Stimulated activated CD4-positive, alpha-beta T cell treated with anti-CD3 and anti-CD28 coated beads, Interleukin-4, amount 100 ng/mL, for 1 hour (primary cell): ENCODE measurements at places on chromosomes 1 and 21.
A peak's percentile ranks its signal among the peaks of the same experiment; 100 is the strongest.

DNA sequence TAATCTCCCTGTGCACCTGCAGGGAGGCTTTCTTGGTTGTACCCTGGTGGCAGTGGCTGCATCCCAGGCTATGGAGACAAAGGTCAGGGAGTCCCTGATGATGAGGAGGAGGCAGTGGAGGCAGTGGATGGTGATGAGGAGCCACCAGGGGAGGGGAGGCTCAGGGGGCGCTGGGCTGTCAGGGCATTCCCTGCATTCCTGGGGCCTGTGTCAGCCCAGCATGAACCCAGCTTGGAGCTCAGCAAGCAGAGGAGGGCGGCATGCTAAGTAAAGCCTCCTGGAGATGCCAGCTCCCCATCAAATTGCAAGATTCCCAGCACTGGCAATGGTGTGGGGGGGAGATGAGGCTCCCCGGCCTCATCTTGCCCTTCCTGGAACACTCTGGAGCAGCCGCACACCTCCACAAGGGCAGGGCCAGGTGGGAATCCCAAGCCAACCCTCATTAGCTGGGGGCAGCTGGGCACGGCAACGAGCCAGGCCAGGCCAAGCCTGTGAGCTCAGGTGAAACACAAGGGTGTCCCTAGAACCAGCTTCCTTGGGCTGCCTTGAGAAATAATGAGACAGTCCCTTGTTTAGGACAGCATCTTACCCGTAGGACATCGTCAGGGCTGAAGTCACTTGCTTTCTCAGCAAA, 469.5 kb downstream of the MATN1 start:
- DNase-seq: no peak

GRCh38 chr21:28705616-28706015, 287.1 kb downstream of the LTN1 start:
- DNase-seq: no peak

DNA sequence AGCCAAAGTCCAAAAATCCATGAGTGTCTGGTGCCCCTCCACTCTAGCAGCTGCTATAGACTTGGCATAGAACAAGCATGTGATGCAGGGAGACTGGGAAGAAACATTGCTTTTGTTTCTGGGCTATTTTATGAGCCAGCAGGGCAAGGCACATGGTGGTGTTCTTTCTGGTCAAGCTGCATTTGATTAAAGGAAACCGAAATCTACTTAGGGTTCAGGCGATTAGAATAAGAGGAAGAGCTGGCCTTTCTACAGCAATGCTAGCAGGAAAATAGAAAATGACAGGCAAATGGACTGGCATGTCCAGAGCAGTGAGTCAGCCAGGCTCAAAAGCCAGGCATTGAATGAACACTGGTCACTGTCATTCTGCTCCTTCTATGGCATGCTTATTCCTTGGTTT, 28.5 kb upstream of the ARHGAP29 start:
- DNase-seq: no peak

DNA sequence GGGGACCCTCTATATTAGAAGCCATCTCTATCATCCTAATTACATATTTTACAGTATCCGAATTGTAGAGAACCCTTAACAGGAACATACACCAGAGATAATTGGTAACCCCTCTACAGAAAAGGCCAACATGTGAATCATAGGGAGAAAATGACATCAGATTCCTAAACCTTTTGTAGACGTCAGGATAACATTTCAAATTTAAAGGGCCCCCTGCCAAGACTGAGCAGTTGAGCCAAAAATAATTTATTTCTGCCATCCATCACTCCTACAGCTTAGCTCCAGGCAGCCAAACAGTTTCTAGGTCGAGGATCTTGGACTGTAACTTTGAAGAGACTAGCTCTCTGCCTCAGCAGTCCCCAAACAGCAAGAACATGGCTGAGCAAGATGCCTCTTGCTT, 21.2 kb downstream of the ZNF697 start:
- DNase-seq: no peak

- DNase-seq: no peak
Observed at GRCh38 chr1:148166558-148167492, 14.7 kb upstream of the NBPF11 start.

DNA sequence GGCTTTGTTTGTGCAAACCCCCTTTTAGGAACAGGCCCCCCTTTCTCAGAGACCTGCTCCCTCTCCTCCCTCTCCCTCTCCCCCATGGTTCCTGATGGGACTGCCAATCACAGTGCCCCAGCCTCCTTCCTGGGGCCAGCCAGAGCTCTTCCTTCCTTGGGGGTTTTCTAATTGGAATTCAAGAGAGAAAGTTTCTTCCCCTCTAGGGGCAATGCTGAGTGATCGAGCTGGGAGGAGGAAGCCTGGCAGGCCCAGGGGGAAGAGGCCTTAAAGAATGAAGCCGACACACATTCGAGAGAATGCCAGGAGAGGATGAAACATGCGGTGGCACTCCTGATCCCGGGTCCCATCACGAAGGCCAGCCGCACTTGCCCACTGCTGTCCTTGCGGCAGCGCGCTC, 21.3 kb upstream of the COL16A1 start:
- DNase-seq: no peak

GRCh38 chr1:192311281-192311680, 5.5 kb upstream of the RGS21 start:
- DNase-seq: no peak

- DNase-seq: no peak
Observed at GRCh38 chr1:15718199-15718601, 17.9 kb upstream of the SLC25A34 start.

DNA sequence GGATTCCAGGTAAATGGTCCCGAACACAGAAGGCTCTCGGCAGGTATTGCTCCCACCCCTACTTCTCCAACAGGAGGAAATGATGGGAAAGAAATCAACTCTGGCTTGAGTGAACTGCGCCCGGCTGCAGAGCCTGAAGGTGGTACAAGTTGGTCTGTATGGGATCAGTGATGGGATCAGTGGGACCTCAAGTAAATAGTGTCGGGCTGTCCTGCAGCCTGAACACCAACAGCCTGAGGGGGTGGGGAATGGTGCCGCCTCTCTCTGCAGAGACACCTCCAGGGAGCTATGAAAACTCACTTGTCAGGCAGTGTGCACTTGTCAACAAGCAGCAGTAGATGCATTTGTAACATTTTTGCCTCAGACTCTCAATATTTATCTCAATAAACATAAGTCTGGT, 183.5 kb downstream of the MATN1 start:
- no peak for DNase-seq

GRCh38 chr1:214581785-214582184, 21.2 kb upstream of the CENPF start:
- no peak for DNase-seq

DNA sequence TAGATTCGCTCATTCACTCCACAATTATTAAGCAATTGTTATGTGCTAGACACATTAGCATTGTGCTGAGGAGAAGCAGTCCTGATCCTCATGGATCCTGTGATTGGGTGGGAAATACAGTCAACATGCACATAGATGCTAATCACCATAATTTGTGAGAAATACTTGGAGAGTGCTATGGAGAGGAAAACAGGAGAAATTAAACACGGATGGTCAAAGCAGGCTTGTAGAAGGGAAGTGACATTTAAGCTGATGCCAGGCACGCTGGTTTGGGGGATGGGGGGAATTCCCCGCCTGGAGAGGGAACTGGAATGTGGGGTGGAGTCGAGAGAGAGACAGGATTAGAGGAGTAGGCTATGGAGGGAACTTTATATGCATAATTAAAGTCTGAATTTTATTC, 52.2 kb upstream of the L1TD1 start:
- no peak for DNase-seq

DNA sequence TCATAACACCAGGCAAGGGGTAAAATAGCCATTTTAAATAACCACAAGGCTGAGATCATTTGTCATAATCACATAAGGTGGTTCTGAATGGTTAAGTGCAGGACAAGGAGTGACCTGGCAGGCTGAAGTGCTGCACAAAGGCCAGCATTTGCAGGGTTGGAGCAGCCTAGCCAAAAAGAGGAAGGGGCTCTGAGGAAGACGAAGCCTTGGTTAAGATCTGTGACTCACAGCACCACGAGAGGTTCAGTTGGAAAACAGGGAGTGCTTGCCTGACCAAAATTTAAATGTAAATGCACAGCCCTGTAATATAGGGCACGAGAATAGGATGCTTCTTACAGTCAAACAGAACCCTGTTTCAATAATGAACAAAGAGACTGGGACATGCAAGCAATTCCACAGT, 12.1 kb downstream of the ATP5PF start:
- DNase-seq: no peak

DNA sequence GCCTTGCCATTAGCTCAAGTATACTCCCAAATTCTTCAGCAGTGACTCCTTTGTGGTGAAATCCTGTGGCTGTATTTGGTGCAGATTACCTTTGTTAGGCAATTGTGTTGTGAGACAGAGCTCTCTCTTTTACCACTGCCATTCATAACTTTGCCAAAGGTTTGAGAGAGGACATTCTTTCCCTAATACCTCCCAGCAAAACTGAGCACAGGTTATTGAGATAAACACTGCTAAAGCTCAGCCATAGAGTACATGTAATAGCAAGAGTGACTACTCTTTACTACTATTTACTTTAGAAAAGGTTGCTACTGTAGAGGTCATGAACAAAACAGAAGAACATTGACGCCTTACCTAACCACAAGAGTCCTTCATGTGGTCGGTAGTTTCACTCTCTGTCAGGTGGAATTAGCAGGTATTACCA, 514.0 kb upstream of the ADAMTS5 start:
- DNase-seq: no peak

- DNase-seq: no peak
Observed at GRCh38 chr1:92691925-92692324, 93.0 kb downstream of the EVI5 start.

GRCh38 chr1:105416261-105416660, 1640.2 kb upstream of the PRMT6 start:
- DNase-seq: no peak

DNA sequence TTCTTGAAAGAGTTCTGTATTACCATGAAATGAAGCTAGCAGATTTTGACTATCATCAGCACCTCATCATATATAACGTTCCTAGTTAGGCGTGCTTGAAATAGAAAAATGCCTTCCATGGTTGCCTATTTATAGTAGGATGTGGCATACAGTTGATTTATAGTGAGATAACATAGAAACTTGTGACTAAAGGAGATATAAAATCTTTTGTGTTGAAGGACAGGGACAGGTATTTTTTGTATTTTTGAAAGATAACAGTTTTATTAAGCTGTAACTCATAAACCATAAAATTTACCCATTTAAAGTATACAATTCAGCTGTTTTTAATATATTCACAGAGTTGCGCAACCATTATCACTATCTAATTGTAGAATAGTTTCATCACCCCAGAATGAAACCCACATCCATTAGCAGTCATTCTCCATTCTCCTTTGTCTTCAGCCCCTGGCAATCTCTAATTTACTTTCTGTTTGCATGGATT, 19.3 kb downstream of the SPEN start:
- no peak for DNase-seq

- no peak for DNase-seq
Observed at GRCh38 chr21:41667136-41667535, 99.7 kb downstream of the RIPK4 start.

DNA sequence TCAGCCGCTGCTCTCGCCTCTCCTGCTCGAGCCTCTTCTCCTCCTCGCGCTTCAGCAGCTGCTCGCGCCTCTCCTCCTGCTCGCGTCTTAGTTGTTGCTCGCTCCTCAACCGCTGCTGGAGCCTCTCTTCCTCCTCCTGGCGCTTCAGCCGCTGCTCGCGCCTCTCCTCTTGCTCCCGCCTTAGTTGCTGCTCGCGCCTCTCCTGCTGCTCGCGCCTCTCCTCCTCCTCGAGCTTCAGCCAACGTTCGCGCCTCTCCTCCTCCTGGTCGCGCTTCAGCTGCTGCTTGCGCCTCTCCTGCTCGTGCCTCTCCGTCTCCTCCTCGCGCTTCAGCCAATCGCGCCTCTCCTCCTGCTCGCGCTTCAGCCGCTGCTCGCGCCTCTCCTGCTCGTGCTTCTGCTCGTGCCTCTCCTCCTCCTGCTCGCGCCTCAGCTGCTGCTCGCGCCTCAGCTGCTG, 3.7 kb downstream of the TCHH start:
- peak; percentile 11 for DNase-seq

GRCh38 chr1:210709701-210710100, 381.0 kb downstream of the HHAT start:
- no peak for DNase-seq

DNA sequence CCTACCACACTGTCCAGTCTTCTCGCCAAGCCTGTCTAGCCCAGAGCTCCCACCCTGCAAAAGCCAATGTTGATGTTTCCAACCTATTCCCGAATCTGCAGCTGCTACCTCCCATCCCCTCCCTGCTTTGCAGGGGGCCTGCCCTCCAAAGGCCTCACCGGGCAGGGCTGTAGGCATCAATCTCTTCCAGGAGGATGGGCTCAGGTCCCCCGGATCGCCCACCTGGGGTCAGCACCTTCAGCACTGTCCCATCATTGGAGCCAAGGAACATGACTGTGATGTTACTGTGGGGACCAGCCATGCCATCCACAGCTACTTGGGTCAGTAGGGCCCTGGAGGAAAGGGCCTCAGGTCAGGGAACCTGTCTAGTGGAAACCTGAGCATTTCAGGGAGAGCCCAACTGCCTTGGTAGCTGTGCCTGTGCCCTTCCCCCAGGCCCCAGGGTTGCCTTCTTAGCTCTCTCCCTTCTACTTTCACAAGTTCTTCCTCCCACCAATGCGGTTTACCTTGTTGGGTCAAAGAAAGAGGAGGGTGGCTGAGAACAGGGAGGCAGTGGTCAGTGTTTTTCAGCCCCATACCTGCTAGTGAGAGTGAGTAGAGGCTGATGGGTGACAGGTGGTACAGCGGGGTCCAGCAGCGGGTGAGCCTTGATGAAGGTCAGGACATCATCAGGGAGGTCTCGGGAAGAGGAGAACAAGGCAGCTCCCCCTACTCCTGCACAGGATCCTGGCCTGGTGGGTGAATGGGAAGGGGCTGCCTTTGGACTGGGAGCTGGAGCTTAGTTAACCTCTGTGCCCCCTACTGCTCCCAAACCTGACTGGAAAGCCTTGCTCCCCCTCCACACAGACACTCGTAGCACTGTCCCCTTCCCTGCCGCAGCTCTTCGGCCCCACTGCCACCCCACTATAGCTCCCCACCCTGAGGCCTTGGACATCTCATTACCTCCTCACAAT, 10.7 kb downstream of the SEMA6C start:
- no peak for DNase-seq

GRCh38 chr1:212513586-212513985, 80.9 kb downstream of the NENF start:
- DNase-seq: no peak

- DNase-seq: no peak
Observed at GRCh38 chr1:19622204-19622603, 21.9 kb upstream of the NBL1 start.

DNA sequence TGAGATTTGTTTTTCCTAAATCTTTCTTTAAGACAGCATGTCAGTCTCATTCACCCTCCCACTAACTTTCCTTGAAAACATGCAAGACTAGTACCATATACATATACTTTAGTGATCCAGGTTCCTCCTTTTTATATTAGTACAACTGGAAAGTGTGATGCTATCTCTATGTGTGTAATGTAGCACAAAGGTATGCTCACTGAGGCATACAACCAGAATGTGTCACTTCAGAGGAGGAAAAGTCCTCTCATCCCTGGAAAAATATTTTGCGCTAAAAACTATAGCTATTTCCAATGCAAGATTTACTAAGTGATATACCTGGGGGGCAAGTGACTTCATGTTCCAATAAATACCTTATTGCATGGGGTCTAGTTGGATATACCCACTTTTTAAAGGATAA, 45.9 kb downstream of the BARHL2 start:
- DNase-seq: no peak
